ENCODE measurements at places on chromosomes 5 and 9. TPM values are rescaled to one million over a fixed set of nuclear protein-coding genes. Genes with fewer than 3 reads are reported as not detected.
A peak's percentile ranks its signal among the peaks of the same experiment; 100 is the strongest.

DNA sequence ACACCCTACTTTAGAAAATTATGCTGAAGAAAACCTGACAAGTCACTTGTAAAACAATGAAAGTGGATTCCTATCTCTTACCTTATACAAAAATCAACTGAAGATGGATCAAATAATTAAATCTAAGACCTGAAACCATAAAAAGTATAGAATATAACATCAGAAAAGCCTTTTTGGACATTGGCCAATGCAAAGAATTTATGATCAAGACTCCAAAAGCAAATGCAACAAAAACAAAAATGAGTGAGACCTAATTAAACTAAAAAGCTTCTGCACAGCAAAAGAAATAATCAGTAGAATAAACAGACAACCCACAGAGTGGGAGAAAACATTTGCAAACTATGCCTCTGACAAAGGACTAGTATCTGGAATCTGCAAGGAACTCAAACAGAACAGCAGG, 303.0 kb upstream of the CDH9 start:
- ATAC-seq = no peak

GRCh38 chr9:78612091-78612490, 315.2 kb downstream of the PSAT1 start:
- ATAC-seq = no peak

GRCh38 chr9:97808415-97808814, 44.6 kb upstream of the FOXE1 start:
- ATAC-seq = no peak

DNA sequence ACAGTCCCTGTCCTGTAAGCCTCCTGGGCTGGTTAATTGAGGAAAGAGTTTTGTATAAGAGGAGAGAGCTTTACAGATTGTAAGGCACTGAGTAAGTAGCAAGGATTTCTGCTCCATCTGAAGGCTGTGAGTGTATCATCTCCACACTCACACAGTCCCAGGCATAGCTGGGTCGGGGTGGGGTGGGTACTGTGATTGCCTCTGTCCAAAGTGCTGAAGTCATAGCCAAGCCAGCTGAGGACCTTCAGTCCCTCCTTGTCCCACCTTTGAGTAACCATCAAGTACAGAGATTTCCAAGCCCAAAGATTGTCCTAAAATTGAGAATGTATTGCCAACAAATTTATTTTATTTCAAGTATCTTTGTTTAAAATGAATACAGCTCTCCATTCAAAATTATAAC, 5.5 kb upstream of the DNAJB5 start:
- no peak for ATAC-seq

DNA sequence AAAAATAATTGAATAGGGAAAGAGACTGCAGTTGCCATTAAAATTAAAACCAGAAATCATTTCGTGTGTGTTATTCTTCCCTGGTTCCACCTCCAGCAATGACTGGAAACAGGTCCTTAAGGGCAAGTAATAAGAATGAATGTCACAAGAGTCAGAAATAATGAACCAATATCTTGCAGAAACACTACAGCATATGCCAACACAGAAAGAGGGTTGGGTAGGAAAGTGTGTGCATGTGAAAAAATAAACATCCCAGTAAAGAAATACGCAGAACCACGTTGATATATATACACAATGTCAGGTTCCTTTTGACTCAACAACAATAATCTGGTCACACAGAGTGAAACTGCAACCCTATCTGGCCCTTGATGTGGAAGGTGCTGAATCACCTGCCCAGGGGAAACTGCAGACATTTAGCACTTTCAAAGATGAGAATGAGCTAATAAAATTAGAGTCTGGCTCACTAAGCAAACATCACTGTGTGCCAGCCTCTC, 15.0 kb downstream of the HMHB1 start:
- no peak for ATAC-seq

DNA sequence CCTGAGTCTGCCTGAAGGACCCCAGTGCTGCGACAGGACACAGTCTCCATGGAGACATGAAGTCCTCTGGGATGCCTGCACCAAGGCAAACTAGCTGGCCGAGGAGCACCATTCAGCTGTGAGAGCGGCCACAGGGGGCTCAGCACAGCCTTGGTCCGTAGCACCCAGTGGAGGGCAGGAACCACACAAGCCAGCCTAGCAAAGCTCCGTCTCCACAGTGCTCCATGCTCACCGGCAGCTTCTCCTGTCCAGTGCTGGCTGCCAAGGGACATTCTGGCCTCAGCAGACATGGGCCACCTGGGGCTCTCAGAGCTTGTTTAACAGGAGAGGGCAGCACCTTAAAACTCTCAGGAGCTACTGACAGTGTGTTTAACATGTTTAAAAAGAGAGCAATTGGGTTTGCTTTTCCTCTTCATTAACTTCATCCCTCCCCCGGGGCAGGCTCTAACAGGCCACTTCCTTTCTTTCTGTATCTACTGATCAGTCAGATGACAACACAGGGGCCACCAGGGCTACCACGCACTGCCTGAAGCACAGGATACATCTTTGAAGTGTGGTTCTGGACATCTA, 57.0 kb downstream of the SECISBP2 start:
- no peak for ATAC-seq

- peak; percentile 16 for ATAC-seq
Observed at GRCh38 chr9:92036411-92036746, 78.8 kb downstream of the SPTLC1 start.

- no peak for ATAC-seq
Observed at GRCh38 chr5:125874057-125874456, 549.2 kb upstream of the GRAMD2B start.

GRCh38 chr9:136947028-136947891, 2.2 kb downstream of the C8G start:
- no peak for ATAC-seq

PCDHB15 gene
- 6.6 TPM for total RNA-seq

DNAI1 gene
- not detected for total RNA-seq
